ENCODE measurements at places on chromosomes 5 and 9. TPM values are rescaled to one million over a fixed set of nuclear protein-coding genes. Genes with fewer than 3 reads are reported as not detected.

Gene EGFLAM
- 0.52 TPM for total RNA-seq

Gene TAF1L
- total RNA-seq, result 0.03 TPM

Gene CMYA5
- 12.3 TPM for total RNA-seq

DNA sequence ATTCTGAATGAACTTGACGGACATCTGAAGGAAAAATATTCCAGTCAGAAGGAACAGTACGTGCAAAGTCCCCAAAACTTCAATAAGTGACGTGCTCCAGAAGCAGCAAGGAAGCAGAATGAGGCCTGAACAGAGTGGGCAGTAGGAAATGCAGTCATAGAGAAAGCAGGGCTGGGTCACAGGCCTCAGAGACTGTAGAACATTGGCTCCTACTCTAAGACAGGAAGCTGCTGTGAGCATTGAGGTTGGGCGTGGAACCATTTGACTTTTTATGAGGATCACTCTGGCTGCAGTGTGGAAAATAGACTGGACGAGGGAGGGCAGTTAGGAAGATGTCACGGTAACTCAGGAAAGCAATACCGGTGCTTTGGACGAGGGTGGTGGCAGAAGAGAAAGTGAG lies 64.0 kb downstream of the DOCK8 start:
- no peak for DNase-seq
- peak overlapping the region; percentile 52 for H3K27ac ChIP-seq
- no peaks in the 10 kb centered on the region for H3K27me3 ChIP-seq
- no peaks in the 10 kb centered on the region for H3K4me1 ChIP-seq
- H3K4me3 ChIP-seq, result no peak overlapping the region

Gene KIF2A
- total RNA-seq, result 27.7 TPM

DNA sequence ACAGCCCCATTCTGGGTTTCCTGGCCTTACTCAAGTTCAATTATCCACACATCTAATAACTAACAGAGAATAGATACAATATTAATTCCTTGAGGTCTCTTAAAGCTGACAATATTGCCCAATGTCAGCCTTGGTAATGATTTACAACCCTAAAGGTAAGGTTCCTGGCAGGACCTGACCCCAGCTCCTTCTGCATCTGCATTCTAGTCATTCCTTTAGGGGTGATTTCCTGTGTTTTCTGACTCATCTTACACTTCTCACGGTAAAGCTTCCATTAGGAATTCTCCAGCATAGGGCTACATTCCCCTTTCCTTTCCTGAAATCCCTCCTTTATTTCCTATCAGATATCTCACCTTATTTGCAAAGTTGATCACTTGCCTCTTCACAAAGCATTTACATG lies 9.3 kb downstream of the HAVCR1 start:
- H3K27ac ChIP-seq, result no peak overlapping the region
- no peak overlapping the region for H3K4me3 ChIP-seq
- no peaks in the 10 kb centered on the region for H3K4me1 ChIP-seq
- DNase-seq, result no peak
